ENCODE measurements at places on chromosomes 12 and 14.

GRCh38 chr12:87094356-87094755, 838.2 kb upstream of the MGAT4C start:
- no peak for DNase-seq

- DNase-seq = no peak
Measured at GRCh38 chr14:68879841-68880575, 87.1 kb upstream of the ZFP36L1 start.

DNA sequence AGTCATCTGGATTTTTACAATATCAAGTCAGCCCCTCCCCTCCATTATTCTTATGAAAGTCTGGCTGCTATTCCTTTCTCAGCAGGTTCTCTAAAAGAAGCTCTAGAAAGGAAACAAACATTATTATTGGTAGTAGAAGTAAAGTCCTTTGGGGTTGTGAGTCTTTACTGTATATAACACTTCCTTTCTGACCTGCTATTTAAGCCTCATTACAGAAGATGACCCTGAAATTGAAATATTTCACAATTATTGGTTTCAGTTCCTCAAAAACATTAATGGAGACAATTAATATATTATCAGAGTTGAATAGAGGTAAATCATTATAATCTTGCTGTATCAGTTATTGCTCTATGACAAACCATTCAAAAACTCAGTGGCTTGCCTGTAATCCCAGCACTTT, 19.3 kb downstream of the PLEKHA5 start:
- DNase-seq = no peak

DNA sequence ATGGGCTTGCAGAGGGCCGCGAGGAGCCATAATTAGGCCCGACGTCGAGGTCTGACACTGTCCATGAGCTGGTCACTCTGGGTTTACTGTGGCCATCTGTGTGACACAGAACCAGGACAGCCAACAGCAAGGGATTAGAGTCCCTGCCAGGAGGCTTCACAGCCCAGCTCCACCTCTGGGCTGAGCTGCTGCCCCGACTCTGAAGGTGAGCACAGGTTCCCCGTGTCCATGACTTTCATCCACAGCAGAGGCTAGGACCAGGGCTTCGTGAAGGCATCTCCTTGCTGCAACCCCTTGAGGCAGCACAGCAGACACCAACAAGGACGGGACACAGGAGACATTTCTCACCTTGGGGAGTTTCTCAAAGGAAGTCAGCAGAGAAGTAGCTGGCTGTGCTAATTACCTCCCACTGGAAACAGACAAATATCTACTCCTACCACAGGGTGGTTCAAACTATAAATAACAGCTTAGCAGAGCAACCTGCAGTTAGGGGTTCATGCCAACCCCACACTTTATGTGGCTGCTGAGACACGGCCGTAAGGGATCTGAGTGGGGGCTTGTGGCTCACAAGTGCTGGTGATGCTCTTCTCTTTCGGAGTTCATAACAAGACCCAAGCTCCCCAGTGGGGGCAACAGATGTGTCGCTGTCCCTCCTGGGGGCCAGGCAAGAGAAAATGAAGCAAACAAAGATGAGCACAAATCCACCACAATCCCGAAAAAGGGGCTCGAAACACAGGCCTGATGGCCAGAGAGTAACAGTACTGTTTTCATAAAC, 29.2 kb downstream of the ZFYVE21 start:
- DNase-seq = no peak

DNA sequence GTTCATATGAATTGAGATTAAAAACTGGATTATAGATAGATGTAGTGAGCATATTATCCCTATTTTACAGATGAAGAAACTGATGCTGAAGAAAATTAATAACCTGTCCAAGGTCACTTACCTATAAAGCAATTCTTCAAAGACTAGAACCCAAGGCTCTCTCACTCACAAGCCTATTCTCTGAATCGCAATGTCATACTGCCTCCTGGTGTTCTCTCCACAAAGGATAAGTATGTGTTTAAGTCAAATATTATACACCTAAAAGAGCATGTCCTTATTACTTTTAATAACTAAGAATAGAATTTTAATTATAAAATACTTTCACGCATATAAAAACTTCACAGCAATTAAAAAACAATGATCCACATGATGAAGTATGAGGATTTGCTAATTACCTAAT, 721.3 kb upstream of the USP15 start:
- DNase-seq = no peak

- DNase-seq = no peak
Measured at GRCh38 chr14:57388067-57388466, 2.3 kb upstream of the NAA30 start.

DNA sequence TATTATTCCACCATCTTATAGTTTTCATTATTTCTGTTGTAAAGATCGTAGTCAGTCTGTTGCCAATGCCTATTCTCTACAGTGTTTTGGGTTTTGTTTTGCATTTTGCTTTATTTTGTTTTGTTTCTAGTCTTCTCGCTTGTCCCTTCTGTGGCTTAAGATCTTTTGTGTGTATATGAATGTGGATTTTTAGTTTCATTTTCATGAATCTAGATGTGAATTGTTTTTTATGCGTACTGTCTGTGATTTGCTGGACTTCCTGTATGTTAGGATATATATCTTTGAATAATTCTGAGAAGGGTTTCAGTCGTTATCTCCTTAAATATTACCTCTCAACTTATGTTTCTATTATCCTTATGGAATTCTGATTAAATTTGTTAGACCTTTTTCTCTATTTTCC, 13.4 kb downstream of the C12orf42 start:
- DNase-seq = no peak

DNA sequence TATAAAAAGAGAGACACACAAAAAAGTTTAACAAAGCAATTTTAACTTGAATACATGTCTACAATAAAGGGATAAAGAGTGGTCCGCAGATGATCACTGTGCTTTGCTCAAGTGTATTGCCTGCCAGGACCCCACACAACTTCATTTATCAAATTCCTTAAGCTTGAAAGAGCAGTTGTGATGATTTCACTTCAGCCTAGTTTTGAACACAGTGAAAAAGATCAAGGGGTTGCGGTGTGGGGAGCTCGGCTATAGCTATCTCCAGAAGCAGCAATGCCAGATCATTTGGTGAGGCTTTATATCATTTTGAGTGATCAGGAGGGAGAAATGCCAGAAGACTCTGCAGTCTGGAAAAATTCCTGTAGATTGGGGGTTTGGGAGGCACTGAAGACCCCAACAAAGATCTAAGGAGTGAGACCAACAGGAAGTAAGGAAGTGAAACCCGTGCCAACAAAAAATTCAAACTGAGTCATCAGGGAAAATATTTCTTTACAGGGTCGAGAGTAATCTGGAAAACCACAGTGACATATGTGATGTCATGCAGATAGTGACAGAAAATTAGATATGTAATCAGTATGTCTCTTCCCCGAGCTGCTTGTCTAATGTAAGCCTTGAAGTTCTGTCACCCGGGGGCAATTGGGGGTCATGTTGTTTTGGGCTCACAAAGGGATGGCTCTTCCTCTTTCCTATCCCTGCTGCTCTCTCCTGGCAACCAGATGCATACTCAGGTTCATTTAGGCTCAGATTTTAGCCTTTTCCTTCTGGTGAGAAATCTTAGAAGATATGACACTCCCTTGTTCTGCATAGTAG, 221.8 kb downstream of the MSRB3 start:
- peak; percentile 62 for DNase-seq

DNA sequence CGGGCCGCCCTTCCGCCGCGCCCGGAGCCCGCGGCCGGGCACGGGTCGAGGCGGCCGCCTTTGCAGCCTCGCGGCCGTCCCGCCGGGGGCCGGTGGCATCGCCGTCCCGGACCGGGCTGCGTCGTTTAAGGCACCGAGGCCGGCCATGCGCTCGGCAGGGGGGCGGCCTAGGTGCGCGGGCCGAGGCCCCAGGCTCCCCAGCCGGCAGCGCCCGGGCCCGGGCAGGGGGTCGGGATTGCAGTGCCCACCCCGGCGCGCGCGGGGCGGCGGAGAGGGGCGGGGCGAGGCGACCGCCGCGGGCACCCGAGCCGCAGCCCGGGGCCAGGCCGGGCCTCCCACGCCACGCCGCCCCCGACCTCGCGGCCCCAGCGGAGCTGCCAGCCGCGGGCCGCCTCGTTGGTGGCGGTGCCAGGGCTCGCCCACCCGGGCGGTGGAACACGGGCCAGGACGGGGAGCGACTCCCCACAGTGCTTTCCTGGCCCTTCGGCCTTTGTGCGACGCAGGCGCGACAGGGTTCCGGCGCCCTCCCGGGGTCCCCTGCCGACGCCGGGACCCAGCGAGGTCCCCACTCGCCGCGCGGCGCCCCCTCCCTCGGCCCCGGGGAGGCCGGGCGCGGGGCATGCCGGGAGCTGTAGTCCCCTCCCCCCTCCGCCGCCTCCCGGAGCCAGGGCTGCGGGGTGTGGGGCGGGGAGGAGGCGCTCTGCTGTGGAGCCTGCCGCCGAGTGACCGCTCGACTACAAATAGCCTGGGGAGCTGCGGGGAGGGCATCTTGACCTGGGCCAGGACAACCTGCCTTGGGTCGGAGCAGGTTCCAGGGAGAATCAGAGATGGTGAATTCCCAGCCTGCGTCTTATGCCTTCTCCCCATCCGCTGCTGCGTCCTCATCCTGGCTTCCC, 769 bp downstream of the FKBP4 start:
- peak; percentile 32 for DNase-seq

DNA sequence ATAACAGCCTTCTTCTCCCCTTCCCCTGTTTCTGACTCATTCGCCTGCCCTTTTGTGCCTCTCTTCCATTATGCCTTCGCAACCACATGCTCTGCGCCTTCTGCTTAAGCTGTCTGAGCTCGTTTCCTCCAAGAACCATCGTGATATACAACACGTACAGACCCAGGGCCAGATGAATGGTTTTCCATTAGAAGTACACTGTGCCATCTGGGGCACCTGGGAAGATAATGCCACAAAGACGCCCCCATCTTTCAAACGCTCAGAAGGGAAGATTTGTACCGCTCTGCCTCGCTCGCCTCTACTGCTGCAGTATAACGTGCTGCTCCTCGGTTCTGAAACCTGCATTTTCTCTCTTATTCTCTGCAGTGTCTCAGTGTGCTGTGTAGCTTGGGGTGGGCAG, 470.9 kb upstream of the STXBP6 start:
- no peak for DNase-seq

- DNase-seq = peak; percentile 95
Measured at GRCh38 chr14:65095633-65096205, 6.6 kb downstream of the MAX start.

- no peak for DNase-seq
Measured at GRCh38 chr14:90344331-90345238, 12.8 kb upstream of the NRDE2 start.

DNA sequence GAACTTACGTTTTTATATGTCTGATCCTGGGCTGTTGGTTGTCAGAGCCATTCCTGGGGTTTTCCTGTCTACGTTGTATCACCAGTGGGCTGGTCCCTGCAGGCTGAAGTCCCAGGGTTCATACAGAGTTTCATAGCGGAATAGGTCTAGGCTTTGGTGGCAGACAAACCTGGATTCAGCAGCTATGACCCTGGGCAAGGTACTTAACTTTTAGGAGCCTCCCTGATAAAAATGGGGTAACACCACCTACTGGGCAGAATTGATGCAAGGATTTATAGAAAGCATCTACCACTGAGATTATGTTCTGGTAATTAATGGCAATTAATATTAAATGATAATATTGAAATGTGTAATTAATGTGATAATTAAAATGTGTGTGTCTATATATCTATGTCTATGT, 141.2 kb downstream of the SYNE2 start:
- DNase-seq = no peak

- DNase-seq = no peak
Measured at GRCh38 chr12:18352312-18352711, 91.0 kb downstream of the PIK3C2G start.

- DNase-seq = no peak
Measured at GRCh38 chr14:91901449-91902226, 34.3 kb upstream of the TC2N start.

DNA sequence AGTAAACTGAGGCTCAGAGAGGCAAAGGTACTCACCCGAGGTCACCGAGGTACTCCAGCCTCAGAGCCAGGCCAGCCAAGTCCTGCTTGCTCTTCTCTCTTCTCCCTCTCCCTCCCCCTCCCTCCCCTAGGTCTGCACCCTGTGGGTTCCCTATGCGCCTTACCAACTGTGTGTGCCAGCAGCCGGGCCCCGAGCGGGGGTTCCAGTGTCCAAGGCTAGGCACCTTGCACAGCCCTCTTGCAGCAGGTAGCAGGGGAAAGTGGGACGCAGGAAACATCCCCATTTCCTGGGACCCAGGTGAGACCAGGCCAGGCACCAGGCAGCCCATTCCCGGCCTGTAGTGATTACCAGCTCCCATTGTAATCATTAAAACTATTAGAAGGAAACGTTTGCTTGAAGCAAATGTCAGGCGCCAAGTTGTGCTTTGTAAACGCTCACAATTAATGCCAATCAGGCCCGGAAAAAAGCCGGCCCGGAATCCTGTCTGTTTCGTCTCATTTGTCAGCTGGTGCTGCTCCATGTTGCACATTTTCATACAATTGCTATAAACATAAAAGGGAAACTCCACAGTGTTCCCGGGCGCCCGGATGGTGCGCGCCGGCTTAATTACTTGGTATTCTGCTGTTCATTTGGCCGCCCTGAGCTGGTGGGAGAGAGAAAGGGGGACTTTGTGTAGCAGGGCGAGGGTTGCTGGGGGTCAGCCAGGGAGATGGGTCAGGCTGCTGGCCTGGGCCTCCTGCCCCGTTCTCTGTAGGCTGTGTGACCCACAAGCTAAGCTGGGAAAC, 11.9 kb downstream of the FAM222A start:
- no peak for DNase-seq

GRCh38 chr14:29178971-29179370, 412.4 kb downstream of the FOXG1 start:
- DNase-seq = no peak

GRCh38 chr12:121423682-121424623, 24.0 kb downstream of the RNF34 start:
- no peak for DNase-seq

- DNase-seq = no peak
Measured at GRCh38 chr14:59450716-59451115, 14.5 kb downstream of the GPR135 start.

GRCh38 chr14:93965287-93965821, 11.0 kb downstream of the ASB2 start:
- peak; percentile 82 for DNase-seq

GRCh38 chr12:127401536-127401935, 865.4 kb upstream of the TMEM132C start:
- DNase-seq = no peak

- DNase-seq = no peak
Measured at GRCh38 chr12:64598831-64599230, 11.5 kb upstream of the RASSF3 start.

All from amniotic epithelial cell (primary cell).